Caco-2 (cell line): ENCODE measurements at places on chromosomes 5 and 9. TPM values are rescaled to one million over a fixed set of nuclear protein-coding genes. Genes with fewer than 3 reads are reported as not detected.
A peak's percentile ranks its signal among the peaks of the same experiment; 100 is the strongest.

Gene GRXCR2
- 0.16 TPM in 1 of 2 replicates, not detected in the other for total RNA-seq

GRCh38 chr9:85872463-85872862 lies 68.5 kb upstream of the NAA35 start:
- no peak overlapping the region for H3K27ac ChIP-seq
- H3K27me3 ChIP-seq: no peaks in the 10 kb centered on the region
- H3K4me1 ChIP-seq: no peaks in the 10 kb centered on the region
- H3K4me3 ChIP-seq: no peak overlapping the region
- DNase-seq: no peak

- no peak overlapping the region for H3K4me3 ChIP-seq
- no peaks in the 10 kb centered on the region for H3K27me3 ChIP-seq
- peak; percentile 13 for DNase-seq
- peaks cover 5% of the 10 kb centered on the region; the same call in 1 of the 2 replicates for H3K4me1 ChIP-seq
Measured at GRCh38 chr9:81656871-81657337, 32.4 kb downstream of the TLE1 start.

GRCh38 chr9:93909242-93909616 lies 45.9 kb downstream of the BARX1 start:
- DNase-seq: no peak
- H3K36me3 ChIP-seq: no peaks in the 10 kb centered on the region
- no peaks in the 10 kb centered on the region for H3K4me1 ChIP-seq
- no peak overlapping the region for H3K4me3 ChIP-seq
- H3K27me3 ChIP-seq: no peaks in the 10 kb centered on the region

GRCh38 chr5:69276422-69277174 lies 41.9 kb downstream of the CDK7 start:
- DNase-seq: no peak
- no peak overlapping the region for H3K4me3 ChIP-seq
- no peaks in the 10 kb centered on the region for H3K27me3 ChIP-seq
- peaks cover 3% of the 10 kb centered on the region; the same call in 1 of the 2 replicates for H3K36me3 ChIP-seq
- H3K27ac ChIP-seq: peak overlapping the region; percentile 90

GRCh38 chr9:127244609-127245601 lies 19.7 kb upstream of the GARNL3 start:
- no peaks in the 10 kb centered on the region for H3K27me3 ChIP-seq
- DNase-seq: peak; percentile 97
- H3K27ac ChIP-seq: peak overlapping the region; percentile 89
- H3K36me3 ChIP-seq: no peaks in the 10 kb centered on the region
- H3K4me1 ChIP-seq: peaks cover 5% of the 10 kb centered on the region; the same call in 1 of the 2 replicates

Gene EGR1
- 83.7 and 84.0 TPM in 2 replicates for total RNA-seq

DNA sequence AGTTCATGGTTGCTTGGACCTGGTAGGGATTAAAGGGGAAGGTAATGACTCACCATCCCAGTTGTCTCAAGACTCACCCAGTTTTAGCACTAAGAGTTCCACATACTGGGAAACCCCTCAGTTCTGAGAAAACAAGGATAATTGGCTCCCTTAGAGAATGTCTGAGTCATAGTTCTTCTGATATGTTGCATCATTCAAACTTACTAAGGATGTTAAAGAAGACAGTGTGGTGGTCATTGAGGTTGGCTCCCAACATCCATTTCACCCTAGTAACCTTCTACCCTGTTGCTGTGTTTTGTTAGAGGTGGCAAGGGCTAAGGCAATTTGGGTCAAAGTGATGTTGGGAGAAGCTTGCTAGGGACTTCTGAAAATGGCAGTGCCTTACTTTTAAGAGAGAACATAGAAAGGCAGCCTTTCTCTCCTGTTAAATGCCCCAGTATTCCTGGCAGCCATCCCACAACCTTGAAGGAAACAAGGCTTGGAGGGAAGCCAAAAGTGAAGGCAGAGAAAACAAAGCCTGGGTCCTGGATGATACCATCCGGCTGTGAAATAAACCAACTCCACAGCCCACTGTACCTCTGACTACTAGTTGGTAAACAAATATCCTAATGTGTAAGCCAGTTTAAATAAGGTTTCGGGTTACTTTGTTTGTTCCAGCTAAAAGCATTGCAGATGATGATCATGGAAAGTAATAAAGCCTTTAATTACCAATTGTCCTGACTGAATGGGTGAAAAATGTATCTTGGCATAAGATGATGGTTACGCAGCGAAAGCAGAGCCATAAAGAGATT lies 80.4 kb upstream of the ADAMTSL1 start:
- H3K27me3 ChIP-seq: no peaks in the 10 kb centered on the region; the same call in 1 of the 2 replicates
- H3K27ac ChIP-seq: no peak overlapping the region
- H3K4me1 ChIP-seq: no peaks in the 10 kb centered on the region
- no peaks in the 10 kb centered on the region for H3K36me3 ChIP-seq

DNA sequence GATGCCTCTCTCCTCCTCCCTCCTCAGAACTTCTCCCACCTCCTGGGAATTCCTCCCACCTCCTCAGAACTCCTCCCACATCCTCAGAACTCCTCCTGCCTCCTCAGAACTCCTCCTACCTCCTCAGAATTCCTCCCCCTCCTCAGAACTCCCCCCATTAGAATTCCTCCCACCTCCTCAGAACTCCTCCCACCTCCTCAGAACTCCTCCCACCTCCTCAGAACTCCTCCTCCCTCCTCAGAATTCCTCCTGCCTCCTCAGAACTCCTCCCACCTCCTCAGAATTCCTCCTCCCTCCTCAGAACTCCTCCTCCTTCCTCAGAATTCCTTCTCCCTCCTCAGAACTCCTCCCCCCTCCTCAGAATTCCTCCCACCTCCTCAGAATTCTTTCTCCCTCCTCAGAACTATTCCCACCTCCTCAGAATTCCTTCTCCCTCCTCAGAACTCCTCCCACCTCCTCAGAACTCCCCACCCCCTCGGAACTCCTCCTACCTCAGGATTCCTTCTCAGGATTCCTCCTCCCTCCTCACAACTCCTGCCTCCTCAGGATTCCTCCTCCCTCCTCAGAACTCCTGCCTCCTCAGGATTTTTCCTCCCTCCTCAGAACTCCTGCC lies 23.9 kb downstream of the SLC46A2 start:
- peaks cover 2% of the 10 kb centered on the region; the same call in 1 of the 2 replicates for H3K36me3 ChIP-seq
- peak overlapping the region; percentile 95 for H3K27ac ChIP-seq
- 0 out of 2 replicates have a peak, but pooled peaks cover 8% of the 10 kb centered on the region for H3K4me1 ChIP-seq
- H3K27me3 ChIP-seq: no peaks in the 10 kb centered on the region
- H3K4me3 ChIP-seq: no peak overlapping the region

DNA sequence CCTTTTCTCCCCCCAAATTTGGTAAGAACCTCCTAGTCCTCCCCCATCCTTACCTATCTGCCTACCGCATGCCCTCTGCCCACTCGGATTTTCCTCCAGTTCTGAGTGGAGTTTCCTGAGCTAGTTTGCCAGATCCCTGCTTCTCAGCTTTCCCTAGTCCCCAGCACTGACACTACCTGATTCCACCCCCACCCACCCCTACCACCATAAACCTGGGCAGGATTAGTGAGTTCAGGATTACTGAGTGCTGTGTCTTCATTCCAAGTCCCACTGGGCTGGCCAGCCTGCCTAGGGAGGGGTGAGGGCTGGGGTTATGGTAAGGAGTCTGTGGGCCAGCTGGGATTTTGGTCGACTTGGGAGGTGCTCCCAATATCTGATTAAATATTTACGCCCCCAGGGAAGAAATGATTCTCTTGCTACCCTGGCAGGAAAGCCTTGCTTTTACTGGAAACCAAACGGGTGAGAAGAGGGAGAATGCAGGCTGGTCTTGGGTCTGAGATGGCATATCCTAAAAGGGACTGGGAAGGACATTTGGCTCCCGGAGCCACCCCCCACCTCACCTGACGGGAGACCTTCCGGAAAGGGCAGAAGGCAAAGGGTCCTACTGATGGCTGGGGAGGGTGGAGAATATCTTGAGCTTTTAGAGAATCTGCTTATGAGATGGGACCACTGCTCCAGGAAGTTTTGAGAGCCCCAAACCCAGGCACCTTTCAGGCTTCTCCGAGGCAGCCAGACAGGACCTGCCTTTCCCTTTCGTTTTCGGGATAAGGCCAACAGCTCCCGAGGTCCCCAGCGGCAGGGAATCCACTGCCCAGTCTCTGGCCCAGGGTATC lies 3.7 kb downstream of the PITX1 start:
- no peak overlapping the region for H3K4me3 ChIP-seq
- H3K4me1 ChIP-seq: peaks cover 33% of the 10 kb centered on the region
- no peak overlapping the region for H3K27ac ChIP-seq

DNA sequence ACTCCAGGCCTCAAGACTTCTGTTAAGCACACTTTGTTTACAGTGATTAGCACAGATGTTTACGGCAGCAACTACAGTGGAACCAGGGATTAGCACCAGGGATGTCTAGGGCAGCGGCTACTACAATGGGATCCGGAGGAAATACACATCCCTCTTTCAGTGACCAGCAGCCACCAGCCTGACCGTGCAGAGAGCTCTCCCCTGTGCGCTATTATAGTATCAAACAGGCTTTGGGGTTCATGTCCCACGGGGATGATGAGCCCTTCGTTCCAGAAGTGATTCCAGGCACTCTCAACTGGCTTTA lies 21.5 kb downstream of the GFPT2 start:
- no peak overlapping the region for H3K27ac ChIP-seq
- no peaks in the 10 kb centered on the region for H3K36me3 ChIP-seq
- no peak overlapping the region for H3K4me3 ChIP-seq
- no peaks in the 10 kb centered on the region for H3K27me3 ChIP-seq

DNA sequence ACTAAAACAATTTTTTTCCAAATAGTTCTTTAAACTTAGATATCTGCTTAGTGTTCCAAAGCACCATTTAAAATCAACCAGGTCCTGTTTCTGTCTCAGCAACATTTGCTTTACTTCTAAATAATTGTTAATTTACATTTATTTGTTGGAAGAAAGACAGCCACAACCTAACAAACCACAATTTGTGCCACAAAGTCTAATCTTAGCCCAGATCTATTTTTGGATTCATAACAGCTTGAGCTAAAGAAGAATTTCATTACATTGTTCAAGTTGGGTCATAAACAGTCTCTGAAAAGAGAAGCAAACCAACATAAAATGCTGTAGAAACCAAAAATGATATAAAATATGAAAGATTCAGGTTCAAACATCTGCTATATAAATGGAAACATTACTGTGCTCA lies 24.4 kb downstream of the MLLT3 start:
- H3K27ac ChIP-seq: no peak overlapping the region
- no peak overlapping the region for H3K4me3 ChIP-seq
- peaks cover 14% of the 10 kb centered on the region for H3K4me1 ChIP-seq
- no peaks in the 10 kb centered on the region for H3K27me3 ChIP-seq

Gene JAK2
- total RNA-seq: 0.86 and 1.4 TPM in 2 replicates

Gene WNK2
- total RNA-seq: 21.7 and 23.4 TPM in 2 replicates

Gene FOXD4L4
- total RNA-seq: 0.26 and 0.32 TPM in 2 replicates

Gene AQP3
- total RNA-seq: 24.1 and 24.8 TPM in 2 replicates

DNA sequence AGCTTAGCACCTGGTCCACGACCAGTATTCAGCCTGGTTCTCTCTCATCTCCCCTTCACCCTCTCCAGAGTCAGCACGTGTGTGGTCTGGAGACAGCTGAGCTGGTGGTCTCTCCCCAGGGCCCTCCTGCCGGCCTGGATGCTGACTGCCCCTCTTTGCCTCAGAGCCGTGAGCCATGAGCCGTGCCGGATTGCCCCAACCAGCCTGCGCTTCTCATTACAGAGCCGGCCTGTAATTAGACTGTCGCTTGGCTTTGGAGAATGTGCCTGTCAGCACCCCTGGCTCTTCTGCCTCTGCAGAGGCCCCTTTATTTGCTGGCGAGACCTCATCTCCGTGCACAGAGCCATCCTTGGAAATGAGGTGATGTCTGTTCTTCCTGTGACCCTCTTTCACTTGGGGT lies 118.7 kb upstream of the BOD1 start:
- no peak for DNase-seq
- no peak overlapping the region for H3K27ac ChIP-seq
- no peak overlapping the region for H3K4me3 ChIP-seq

GRCh38 chr9:122039234-122039633 lies 53.9 kb downstream of the TTLL11 start:
- H3K4me1 ChIP-seq: no peaks in the 10 kb centered on the region
- H3K4me3 ChIP-seq: no peak overlapping the region
- H3K36me3 ChIP-seq: no peaks in the 10 kb centered on the region
- no peaks in the 10 kb centered on the region for H3K27me3 ChIP-seq

DNA sequence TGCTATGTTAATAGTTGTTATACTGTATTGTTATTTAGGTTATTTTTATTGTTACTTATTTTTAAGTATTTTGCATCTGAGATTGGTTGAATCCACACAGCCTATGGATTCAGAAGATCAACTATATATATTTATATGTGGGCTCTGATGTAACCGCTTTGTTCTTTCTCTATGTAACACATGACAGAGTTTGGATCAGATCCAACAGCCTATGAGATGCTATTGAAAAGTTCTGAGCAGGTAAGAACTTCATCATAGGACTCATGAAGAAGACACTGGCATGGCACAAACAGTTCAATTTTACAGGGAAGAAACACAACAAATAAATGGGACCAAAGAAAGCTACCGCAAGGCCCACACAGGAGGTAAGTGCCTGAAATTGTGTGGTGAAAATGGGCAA lies 93.4 kb downstream of the GNAQ start:
- H3K27ac ChIP-seq: no peak overlapping the region
- no peaks in the 10 kb centered on the region for H3K4me1 ChIP-seq
- no peaks in the 10 kb centered on the region for H3K36me3 ChIP-seq

- no peak for DNase-seq
- no peak overlapping the region for H3K27ac ChIP-seq
- no peaks in the 10 kb centered on the region for H3K36me3 ChIP-seq
Measured at GRCh38 chr9:130092910-130093309, 39.2 kb downstream of the GPR107 start.

Gene THBS4
- 0.28 TPM in 1 of 2 replicates, not detected in the other for total RNA-seq

Gene GHR
- 0.54 and 1.2 TPM in 2 replicates for total RNA-seq

Gene HSPB3
- 0.54 TPM in 1 of 2 replicates, not detected in the other for total RNA-seq

DNA sequence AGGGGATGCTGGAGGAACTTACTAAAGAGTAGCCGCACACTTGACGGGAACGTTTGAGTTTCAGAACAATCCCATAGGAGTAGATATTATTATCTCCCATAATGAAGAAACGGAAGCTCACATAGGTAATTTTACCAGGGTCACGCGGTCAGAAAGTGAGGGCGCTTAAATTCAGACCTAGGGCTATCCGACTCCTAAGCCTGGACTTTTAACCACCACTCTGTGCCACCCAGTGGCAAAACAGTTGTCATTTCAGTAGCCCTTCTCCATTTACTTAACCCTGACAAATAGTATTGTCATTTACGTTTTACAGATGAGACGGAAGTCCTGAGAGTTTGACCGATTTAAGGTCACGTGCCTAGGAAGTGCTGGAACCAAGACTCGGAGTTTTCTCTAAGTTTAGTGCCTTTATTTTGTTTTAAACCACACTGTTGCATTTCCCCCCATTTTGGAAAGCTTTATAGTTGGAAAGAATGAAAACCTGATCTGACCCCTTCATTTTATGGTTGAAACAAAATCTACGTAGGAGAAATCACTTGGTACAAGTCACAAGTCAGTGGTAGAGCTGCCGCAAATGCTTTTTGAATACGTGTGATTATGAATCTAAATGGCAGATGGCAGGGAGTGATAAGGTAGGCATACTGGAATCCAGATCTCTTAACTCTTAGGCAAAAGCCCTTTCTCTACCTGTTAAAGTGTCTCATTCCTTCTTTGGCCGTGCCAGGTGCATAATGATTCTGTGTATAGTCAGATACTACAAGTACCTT lies 650 bp downstream of the MRRF start:
- H3K27ac ChIP-seq: peak overlapping the region; percentile 99
- H3K27me3 ChIP-seq: no peaks in the 10 kb centered on the region
- DNase-seq: peak; percentile 49
- peak overlapping the region; percentile 65 for H3K4me3 ChIP-seq
